ENCODE measurements at places on chromosomes 12 and 14.
A peak's percentile ranks its signal among the peaks of the same experiment; 100 is the strongest.

DNA sequence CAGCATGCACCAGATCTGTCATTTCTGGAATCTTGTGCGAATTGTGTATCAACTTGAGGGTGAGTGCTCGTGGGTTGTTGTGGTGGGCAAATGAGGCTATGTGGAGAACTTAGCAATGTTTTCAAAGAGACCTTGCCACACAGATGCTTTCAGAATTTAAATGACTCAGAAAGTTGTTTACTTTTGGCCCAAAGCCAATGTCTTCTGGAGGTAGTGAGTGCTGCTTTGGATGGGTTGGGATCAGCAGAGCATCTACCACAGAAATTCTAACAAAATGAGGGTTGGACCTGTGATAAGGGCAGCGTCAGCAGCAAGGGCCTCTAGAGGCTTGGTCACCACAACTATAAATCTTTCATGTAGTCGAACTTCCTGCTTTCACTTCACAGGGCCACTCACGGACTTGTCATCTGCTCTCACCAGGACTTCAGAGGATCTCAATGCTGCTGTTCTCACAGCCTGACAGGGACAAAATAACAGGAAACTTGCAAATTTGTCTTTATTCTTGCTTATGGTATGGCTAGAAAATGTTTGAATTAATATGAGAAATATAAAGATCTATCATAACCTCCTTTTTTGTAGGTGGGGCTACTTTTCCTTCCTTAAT lies 111.4 kb downstream of the DACT1 start:
- DNase-seq: no peak

- no peak for DNase-seq
Observed at GRCh38 chr14:54425537-54426274, 15.5 kb downstream of the CNIH1 start.

- DNase-seq: no peak
Observed at GRCh38 chr14:101404426-101405170, 156.7 kb upstream of the DIO3 start.

DNA sequence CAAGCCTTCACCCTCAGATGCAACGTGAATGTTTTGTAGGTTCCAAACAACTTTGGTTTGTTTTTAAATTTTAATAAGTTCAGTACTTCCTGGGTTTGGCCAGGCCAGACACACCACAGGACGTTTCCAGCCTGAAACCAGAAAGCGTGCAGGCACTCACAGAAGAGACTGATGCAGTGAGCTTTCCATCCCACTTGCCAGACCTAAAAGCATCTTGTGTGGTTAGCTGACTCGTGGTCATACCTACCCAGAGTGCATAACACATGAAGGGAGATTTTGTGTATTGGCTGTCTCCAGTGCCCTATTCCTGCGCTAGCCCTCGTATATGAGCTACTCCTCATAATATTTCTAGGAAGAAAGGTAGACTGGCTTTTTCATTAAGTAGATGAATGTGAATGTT lies 297.3 kb upstream of the FAR2 start:
- no peak for DNase-seq

- DNase-seq: no peak
Observed at GRCh38 chr14:60946773-60947172, 34.1 kb downstream of the TRMT5 start.

- DNase-seq: peak; percentile 56
Observed at GRCh38 chr14:89365061-89365801, 51.8 kb downstream of the FOXN3 start.

- DNase-seq: no peak
Observed at GRCh38 chr14:65239938-65240296, 137.6 kb upstream of the MAX start.

GRCh38 chr12:67457778-67458665 lies 188.9 kb downstream of the CAND1 start:
- no peak for DNase-seq

- DNase-seq: no peak
Observed at GRCh38 chr12:119829439-119829838, 47.7 kb downstream of the CIT start.

GRCh38 chr12:48001505-48002413 lies 2.5 kb downstream of the COL2A1 start:
- no peak for DNase-seq

GRCh38 chr14:64860039-64860438 lies 19.7 kb downstream of the SPTB start:
- DNase-seq: no peak

DNA sequence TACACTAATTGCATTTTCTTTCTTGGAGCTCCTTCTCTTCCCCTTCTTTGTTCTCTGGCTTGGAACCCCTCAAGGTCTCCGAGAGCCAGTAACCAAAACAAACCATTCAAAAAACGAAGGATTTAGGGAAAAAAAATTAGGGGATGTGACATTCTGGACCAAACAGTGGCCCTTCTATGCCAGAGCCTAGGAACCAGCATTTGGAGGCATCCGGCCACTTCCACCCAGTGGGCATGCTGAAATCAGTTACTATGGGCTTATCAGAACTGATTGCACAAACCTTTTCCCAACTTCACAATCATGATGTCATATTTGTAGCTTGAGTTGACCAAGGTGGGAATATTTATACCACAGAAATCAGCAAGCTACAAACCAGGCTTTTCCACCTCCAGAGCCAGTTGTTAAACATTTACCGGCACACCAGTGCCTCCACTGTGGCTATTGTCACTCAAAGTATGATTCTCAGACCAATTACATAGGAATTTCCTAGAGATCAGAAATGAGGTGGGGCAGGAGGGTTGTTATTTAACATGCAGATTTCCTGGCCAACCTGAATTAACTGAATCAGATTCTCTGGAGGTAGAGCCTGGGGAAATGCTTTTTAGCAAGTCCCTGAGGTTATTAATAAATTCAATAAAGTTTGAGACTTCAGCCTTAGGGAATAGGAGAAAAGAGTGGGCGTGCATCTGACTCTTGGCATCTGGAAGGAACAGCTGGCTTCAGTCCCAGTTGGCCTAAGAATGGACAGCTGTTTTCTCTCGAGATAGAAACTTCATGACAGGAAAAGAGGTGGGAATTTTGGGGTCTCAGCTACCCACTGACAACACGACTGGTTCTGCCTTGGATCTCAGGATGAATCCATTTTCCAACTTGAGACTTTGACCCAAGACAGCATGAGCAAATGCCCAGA lies 273.9 kb downstream of the ZFP36L1 start:
- DNase-seq: no peak

DNA sequence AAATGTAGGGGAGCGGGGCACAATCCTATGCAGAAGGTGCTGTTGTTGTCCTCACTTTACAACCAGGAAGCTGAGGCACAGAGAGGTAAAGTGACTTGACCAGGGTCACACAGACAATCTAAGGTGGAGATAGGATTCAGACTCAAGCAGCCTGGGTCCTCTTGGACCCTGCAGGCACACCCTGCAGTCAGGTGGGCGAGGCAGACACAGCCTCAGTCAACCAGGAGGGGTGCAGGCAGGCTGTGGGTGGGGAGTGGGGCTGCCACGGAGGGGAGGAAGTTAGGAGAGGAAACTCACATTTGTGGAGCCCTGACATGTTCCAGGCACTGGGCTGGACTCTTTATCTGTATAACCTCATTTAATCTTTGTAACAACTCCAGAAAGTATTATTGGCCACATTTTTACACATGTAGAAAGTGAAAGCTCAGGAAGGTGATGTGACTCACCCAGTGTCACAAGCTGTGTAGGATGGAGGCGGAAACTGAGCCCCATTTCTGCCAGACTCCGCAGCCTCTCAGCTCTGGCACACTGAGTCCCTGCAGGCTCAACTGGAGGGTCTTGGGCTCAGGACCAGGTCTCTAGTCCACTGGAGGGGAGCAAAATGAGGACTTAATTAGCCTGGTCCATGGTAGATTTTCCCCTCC lies 24.9 kb upstream of the CHGA start:
- DNase-seq: peak; percentile 26

DNA sequence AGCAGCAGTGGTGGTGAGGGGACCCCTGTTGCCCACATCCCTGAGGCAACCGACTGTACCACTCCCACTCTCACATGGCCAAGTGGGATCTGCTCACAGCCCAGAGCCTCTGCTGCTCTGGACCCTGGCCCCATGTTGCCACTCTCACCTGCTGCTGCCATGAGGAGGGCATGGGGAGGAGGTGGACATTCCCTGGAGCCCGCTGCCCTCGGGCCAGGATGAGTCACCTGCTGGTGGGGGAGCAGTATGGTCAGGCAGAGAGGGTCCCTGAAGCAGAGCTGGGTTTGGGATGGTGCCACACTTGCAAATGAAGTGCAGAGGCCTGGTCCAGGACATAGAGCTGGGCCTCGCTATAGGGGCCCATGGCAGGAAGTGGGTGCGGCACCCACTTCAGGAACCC lies 26.1 kb downstream of the SDR9C7 start:
- no peak for DNase-seq

DNA sequence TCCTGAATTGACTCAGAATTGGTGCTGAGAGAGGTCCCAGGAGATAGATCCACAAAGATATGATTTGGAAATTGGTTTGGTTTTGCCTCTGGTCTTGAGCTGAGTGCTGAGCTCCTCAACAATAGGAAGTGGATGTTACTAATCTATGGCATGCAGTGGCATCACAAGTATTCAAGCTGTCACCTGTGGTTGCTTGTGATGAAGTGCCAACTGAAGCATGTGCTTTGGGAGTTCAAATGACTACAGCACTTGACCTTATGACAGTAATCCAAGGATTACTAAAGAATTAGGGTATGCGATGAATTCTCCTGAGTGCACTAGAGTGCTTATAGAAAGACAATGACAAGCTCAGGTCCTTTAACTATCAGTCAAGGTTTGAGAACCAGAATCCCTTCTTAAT lies 406.2 kb downstream of the NOVA1 start:
- no peak for DNase-seq

- no peak for DNase-seq
Observed at GRCh38 chr12:121467638-121468498, 68.0 kb downstream of the RNF34 start.

DNA sequence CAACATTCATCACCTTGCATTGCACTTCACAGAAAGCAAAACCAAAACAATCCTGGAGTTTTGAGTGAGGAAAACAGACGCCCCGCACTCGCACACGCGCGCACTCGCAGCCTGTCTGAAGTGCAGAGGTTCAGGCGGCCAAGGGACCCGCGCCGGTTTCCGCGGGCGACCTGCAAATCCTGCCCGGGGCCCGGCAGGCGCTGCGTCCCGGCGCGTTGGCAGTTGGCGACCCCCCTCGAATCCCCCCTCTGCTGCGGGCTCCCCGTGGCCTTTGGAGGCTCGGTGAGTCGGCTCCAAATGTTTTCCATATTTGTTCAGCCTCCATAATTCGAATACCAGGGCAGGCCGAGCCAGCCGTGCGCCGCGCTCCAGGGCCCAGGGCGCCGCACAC lies at the start of gene SSPN:
Gene SSPN (plus strand): TSS at position 324 of the 391 bp plus-strand sequence. CDS start 100 bp downstream, outside the sequence.
- no peak for DNase-seq

- DNase-seq: no peak
Observed at GRCh38 chr12:98635657-98636323, 8.8 kb downstream of the IKBIP start.

DNA sequence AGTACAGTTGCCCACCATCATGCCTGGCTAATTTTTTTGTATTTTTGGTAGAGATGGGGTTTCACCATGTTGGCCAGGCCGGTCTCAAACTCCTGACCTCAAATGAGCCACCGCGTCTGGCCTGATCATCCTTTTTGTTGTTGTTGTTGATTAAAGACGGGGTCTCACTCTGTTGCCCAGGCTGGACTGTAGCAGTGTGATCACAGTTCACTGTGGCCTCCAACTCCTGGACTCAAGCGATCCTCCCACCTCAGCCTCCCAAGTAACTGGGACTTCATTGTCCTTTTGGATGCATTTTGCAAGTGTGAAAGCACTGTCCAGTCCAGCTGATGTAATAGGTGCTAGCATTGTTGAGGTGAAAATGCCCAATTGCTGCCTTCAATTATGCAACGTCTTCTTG lies 27.1 kb upstream of the ATXN2 start:
- no peak for DNase-seq

GRCh38 chr12:29750131-29750927 lies 33.4 kb downstream of the TMTC1 start:
- no peak for DNase-seq

- no peak for DNase-seq
Observed at GRCh38 chr12:66620688-66621087, 58.2 kb downstream of the GRIP1 start.

DNA sequence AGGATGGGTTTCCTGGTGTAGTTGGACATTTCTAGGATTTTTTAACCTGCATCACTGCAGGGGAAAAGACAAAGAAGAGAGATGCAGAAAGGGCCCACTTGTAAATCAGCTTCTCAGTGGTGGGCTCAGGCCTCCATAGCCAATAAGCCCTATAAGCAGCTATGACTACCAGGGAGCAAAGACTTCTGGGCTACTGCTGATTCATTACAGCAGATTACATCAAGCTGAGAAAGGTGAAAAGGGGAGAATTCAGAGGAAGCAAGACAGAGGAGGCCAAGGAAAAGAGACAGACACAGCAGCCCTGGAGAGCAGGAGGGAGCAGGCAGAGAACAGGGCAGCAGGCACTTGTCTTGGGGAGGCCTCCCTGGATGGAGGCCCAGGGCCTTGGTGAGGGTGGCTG lies 95.2 kb downstream of the KCNA5 start:
- no peak for DNase-seq

GRCh38 chr14:93096691-93097322 lies 18.9 kb downstream of the ITPK1 start:
- DNase-seq: no peak

Data from activated CD4-positive, alpha-beta T cell treated with anti-CD3 and anti-CD28 coated beads for 4 hours (primary cell).